Dermis microvascular lymphatic vessel endothelial cell (primary cell): ENCODE measurements at places on chromosomes 11 and 22.

DNA sequence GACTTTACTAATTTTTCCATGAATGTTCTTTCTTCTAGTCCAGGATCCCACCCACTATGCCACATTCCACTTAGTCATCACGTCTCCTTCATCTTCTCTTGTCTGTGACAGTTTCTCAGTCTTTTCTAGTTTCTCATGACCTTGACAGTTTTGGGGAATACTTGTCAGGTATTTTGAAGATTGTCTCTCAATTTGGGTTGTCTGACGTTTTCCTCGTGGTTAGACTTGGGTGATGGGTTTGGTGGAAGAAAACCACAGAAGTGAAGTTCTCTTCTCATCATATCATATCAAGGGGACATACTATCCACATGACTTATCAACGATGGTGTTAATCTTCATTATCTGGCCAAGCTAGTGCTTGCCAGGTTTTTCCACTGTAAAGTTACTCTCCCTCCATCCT is 102.4 kb downstream of the LRRC32 start:
- DNase-seq = no peak

DNA sequence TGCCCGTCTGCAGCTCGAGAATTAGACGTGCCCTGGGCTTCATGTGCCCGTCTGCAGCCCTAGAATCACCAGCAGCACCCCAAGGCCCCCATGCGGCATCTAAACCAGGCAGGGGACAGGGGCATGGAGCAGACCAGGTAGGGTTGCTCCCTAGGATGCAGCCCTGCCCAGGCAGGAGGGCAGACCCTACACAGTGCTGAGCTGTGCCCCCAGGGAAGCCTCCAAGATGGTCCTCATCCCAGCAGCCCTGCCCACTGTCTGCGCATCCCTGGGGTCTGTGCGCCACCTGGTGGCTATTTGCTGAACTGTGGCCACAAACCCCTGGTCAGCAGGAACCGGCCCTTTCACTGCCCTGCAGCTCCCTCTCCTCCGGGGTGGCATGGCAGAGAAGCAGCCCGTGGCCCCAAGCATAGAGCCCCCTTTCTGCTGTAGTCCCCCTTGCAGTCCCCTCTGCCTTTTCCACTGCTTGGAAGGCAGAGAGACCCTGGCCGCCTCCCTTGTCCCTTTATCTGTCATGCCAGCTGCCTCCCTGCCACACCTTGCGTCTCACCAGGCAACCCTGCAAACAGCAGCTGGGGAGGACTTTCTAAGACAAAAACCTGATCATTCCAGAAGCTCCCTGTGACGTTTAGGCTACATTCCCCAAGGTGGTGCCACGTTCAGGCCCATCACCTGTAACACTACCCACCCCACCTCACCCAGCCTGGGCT is 86.6 kb downstream of the KCNQ1 start:
- DNase-seq = peak; percentile 27

DNA sequence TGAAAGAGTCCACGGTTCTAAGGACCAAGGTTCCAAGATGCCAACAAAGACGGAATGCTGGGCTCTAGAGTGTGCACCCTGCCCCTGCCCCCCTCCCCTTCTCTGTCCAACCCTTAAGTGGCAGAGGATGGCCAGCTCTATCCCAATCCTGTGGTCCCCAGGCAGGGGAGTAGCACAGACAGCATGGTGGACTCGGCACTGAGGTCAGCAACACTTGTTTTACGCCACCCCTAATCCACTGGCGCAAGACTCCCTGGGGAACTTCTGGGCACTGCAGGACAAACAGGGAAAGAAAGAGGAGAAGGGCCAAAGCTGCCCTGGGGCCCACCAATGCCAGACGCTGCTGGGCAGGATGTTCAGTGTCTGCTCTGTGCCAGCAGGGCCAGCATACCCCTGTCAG is 18.9 kb downstream of the GDPD5 start:
- no peak for DNase-seq

DNA sequence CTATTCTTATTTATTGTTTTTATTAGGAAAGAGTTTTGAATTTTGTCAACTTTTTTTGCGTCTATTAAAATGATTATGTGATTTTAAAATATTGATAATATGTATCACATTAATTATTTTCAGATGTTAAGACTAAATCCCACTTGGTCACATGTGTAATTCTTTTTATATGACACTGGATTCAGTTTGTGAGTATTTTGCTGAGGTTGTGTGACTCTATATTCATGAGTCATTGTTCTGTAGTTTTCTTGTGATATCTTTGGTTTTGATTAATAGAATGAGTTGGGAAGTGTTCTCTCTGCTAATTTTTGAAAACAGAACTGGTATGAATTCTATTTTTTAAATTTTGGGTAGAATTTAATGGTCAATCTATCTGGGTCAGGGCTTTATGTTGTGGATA is 317.9 kb downstream of the ETS1 start:
- DNase-seq = no peak

DNA sequence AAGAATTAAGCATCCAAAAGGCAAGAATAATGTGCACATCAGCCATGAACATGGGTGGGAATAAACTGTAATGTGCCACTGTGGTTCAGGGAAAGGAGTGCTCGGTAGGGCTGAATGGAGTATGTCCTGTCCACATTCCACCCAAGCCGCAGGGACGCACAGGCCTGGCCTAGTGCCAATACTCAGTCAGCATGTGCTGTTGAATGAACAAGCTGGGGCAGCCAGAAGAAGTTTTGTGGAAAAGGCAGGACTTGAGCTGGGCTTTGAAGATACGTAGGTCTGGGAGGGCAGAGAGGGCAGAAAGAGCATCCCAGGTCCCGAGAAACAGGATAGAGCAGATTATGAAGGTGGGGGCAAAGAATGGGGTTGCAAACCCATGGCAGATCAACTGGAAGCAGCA is 60.0 kb upstream of the PLET1 start:
- peak; percentile 65 for DNase-seq

DNA sequence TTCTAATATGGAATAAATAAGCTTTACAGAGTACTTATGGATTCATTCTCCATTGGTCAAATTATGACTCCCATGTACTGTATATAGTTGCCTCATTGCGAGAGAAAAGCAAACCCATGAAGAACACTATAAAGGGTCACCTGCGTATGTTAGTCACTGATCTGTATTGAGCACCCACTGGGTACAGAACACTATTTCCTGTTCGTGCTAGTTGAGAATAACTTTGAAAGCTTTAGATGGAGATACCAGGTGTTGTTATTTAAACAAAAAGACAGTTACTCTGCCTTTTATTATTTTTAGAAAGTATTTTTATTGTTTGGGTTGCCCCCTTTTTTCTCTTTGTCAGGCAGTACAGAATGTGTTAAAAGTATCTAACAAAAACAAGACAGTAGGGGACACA is 79.9 kb downstream of the DEUP1 start:
- DNase-seq = no peak

DNA sequence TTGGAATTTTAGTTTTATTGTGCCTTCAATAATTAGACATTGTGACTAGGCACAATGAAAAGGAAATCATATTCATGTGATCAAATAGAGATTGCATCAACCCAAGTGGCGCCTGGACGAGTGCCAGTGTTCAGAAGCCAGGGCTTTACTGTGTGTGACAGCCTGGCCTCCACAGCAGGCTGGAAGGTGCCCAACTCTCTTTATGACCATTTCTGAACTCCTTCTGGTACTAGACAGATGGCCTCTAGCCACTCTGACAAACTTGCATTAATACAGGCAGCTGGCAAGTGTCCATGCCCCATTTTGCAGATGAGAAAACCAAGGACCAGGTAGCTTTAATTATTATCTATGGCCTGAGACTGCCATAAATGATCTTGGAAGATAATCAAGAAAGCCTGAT is 8.3 kb upstream of the POU2AF1 start:
- peak; percentile 14 for DNase-seq
